Omental fat pad (tissue), 4 donors: ENCODE measurements at places on chromosomes 13 and 19.

DNA sequence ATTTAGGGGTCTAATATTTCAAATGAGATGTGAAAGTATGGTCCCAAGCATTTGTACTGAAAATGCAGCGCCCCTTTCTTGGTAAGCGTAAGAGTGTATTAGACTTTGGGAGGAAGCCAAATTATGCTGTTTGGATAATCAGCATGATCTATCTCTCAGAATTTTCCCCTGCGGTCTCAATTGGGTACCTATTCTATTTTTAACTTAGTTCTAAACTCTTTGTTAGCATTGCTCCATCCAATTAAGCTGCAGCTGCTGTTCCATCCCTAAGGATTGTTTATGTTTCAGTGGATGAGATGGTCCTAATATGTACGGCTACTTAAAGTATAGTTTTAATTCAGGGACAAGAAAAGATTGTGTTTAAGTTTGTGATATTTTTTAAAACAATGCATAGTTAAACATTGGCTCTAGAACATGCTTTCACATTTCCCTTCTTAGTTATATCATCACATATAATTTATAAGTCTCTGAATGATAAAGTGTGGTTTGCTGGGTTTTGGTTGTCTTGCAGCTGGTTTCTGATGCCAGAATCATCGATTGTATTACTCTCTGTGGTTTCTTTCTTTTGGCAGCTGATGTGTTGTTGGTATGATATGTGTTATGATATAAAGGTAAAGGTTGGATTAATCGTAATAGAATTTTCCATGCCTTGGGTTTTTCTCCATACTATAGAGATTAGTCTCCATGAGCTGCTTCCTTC, 15.0 kb downstream of the POLR1D start:
- DNase-seq: no peak

DNA sequence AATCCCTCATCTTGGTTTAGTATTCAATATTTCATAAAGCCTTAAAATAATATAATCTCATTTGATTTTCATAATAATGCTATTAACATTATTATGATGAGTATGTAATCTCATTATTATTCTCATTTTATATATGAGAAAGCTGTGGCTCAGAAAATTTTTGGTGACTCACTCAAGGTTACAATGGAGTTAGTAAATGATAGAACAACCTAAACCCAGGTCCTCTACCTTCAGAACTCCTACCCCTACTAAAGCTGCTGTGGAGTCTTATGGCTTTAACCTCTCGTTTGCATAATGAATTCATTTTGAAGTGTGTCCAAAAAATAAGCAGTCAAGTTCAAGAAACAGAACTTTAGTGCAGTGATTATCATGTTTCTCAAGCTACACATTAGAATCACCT, 226.3 kb downstream of the TBC1D4 start:
- DNase-seq: no peak

DNA sequence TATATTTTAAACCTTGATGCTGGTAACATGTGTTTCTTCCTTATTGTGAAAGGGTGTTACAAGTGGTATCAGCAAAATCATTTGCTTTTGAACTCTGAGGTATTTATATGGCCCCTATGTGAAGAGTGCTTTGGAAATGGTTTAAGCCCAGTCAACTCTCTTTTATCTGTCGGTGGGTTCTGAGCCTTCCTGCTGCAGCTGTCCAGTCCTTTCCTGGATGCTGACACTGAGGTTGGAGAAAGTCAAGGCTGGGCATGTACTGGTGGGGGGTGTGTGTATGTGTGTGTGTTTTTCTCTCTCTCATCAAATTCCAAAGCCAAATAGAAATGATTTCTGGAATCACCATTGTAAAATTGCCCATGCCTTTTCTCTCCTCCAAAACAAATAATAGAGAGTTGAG, 221.2 kb downstream of the LMO7 start:
- DNase-seq: no peak

GRCh38 chr19:6516018-6516658, 14.0 kb upstream of the TUBB4A start:
- DNase-seq: peak; percentile 96
